Smooth muscle cell of the umbilical artery (primary cell): ENCODE measurements at places on chromosomes 11 and 22. TPM values are rescaled to one million over a fixed set of nuclear protein-coding genes. Genes with fewer than 3 reads are reported as not detected.

Gene MOV10L1
- total RNA-seq: 2.1 and 14.8 TPM in 2 replicates

Gene FAM180B
- not detected in 2 replicates for total RNA-seq

Gene THOC5
- total RNA-seq: 49.9 and 98.5 TPM in 2 replicates

Gene CD3G
- total RNA-seq: not detected in 2 replicates

Gene OR5M10
- total RNA-seq: not detected in 2 replicates

Gene TMX2
- total RNA-seq: 48.4 and 55.8 TPM in 2 replicates

Gene PKNOX2
- total RNA-seq: 1.8 TPM in 2 replicates

Gene SLC35F2
- 13.4 and 27.4 TPM in 2 replicates for total RNA-seq

Gene TNKS1BP1
- 63.8 and 76.7 TPM in 2 replicates for total RNA-seq

Gene CD3E
- total RNA-seq: not detected in 2 replicates

Gene APOL5
- total RNA-seq: not detected in 2 replicates

Gene OR52N4
- total RNA-seq: not detected in 2 replicates

Gene CNTF
- 1.8 and 3.1 TPM in 2 replicates for total RNA-seq

Gene APOL4
- total RNA-seq: under 0.01 TPM in 1 of 2 replicates, not detected in the other

Gene NEU3
- total RNA-seq: 6.8 and 7.5 TPM in 2 replicates

Gene KCNJ5
- not detected in 2 replicates for total RNA-seq

Gene OR5AK2
- total RNA-seq: not detected in 2 replicates

Gene RFPL2
- not detected in 2 replicates for total RNA-seq

Gene HTR3B
- not detected in 2 replicates for total RNA-seq

Gene OMP
- 1.2 and 1.5 TPM in 2 replicates for total RNA-seq

Gene CD6
- total RNA-seq: not detected in 2 replicates

Gene PHOX2A
- total RNA-seq: not detected in 2 replicates

Gene VPS11
- total RNA-seq: 21.5 and 23.5 TPM in 2 replicates

Gene NCAM1
- 4.2 and 14.2 TPM in 2 replicates for total RNA-seq
